NCI-H774 (cell line): ENCODE measurements at places on chromosomes 11 and 22.

DNA sequence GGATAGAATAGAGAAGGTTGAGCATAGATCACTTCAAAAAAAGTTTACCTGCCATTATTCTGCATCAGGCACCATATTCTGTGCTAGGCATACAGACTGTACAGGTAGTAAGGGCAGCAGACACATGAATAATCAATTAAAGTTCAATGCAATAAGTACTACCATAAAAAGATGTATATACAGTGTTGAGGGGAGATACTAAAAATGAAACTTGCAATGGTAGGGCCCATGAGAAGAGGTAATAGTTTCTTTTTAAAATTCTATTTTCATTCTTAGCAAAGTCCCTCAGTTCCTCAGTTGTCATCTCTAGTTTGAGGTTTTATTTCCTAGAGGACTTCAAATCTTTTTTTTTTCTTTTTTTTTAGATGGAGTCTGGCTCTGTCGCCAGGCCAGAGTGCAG lies 819.9 kb downstream of the FAM181B start:
- DNase-seq: no peak

DNA sequence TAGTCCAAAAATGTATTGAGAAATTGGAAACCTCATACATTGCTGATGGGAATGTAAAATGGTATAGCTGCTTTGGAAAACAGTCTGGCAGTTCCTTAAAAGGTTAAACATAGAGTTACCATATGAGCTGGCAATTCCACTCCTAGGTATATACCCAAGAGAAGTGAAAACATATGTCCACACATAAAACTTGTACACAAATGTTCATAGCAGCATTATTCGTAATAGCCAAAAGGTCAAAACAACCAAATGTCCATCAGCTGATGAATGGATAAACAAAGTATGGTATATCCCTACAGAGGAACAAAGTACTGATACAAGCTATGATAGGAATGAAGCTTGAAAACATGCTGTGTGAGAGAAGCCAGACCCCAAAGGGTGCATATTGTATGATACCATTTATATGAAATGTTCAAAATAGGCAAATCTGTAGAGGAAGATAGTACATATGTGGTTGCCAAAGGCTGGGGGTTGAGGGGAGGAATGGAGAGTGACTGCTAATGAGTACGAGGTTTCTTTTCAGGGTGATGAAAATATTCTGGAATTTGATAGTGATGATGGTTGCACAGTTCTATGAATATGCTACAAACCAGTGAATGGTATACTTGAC lies 85.8 kb downstream of the ZBTB16 start:
- DNase-seq: no peak

GRCh38 chr22:49962751-49963646 lies 2.4 kb downstream of the PIM3 start:
- no peak for DNase-seq

DNA sequence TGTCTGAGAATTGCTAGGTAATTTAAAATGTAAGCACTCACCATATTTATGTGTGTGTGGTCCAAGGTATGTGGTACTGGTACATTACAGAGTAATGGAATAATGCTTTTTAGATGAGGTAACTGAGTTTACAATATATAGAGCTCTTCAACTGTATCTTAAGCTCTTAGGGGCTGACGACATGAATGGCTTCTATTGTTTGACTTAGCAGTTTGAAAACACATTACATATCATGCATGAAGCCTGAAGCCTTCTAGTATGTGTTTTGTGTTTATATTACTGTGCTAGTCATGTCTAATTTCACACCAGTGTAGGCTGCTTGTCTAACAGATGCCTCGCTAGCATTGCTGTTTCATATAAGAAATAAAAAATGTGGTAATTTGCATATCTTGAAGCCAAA lies 37.2 kb downstream of the GAS2 start:
- peak; percentile 71 for DNase-seq

DNA sequence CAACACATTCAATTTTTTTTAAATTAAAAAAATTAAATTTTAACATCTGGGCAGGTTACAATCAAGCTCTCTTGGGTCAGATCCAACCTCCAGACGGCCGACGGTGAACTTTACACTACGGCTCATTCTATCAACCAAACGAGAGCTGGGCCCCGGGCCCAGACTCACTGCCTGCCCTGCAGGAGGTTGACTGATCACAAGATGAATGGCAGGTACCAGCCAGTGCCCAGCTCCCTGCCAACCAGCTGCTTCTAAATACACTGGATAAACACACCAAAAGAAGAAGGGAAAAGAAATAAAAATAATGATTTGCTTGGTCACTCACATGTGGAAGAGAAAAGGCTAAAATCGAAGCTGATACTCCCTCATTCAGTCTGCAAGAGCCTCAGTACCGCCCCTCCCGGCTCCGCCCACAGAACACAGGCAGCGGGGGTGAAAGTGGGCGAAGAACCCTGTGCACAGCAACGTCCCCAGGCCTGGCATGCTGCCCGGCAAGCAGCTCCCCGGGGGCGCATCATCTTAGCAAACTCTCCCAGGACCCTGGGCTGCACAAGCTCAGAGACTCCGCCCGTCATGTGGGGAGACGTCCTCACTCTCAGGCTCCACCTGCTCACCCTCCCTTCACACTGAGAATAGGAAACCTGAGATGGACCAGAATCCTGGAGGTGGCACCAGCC lies 303.4 kb downstream of the SHANK2 start:
- DNase-seq: peak; percentile 14

DNA sequence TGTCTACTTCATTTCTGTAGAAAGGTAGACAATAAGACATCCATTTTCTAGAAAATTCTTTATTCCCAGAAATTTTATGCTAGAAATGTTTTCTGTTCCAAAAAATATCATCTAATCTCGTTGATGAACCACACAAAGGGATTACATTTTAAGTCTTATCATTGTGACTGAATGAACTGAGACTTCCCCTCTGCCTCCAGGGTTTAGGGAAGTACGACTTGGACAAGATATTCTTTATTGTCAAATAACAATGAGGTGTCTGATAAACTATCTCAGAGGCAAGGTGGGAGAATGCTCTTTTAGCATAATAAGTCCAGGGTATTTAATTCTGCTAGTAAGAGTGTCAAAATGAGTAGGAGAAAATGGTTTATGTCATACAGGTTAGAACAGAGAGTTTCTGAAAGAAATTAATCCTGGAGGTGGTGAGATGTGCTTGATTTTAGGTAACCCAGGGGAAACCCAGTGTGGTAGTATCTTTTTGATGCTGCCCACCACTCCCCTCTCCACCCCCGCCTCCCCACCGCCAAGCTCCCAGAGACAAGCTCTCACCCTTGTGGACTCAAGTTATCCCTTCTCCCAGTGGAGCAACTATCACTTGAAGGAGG lies 100.6 kb downstream of the CD44 start:
- DNase-seq: no peak

GRCh38 chr11:1839204-1839923 lies 583 bp downstream of the TNNI2 start:
- DNase-seq: no peak

DNA sequence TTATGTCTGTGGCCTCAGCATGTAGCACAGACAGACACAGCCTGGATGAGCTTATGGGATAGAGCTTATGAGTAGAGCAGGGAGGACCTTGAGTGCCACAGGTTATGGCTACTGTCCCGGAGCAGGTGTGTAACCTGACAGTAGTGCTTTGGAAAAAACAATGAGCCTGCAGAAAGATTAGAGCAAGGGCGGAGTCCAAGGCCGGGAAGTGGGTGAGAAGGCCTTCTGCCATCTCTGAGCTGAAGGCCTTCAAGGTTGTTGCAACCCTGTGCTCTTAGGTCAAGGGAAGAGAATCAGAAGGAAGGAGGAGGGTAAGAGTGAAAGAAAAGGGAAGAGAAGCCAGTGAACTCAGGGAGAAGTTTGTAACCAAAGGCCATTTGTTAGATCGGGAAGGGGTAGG lies 3.9 kb upstream of the TAGLN start:
- no peak for DNase-seq

DNA sequence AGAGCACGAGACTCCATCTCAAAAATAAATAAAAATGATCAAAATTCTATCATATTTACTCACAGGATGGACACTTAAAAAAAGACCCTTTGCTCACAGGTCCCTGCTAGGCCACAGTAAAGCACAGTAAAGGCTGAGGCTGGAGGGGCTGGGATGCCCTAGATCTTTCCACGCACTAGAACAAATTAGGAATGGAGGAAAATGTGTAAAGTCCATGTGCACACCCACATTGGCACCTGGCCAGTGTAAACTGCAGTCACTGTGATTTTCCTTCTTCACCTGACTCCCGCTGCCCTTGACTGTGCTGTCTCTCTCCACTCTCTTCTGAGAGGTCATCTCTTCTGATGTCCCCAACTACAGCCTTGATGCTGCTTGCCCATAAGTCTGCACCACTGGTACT lies 195.5 kb downstream of the EFCAB6 start:
- DNase-seq: no peak

- no peak for DNase-seq
Observed at GRCh38 chr11:125082611-125083311, 19.7 kb downstream of the SLC37A2 start.

GRCh38 chr22:35218079-35218478 lies 39.2 kb upstream of the HMGXB4 start:
- no peak for DNase-seq
